Stimulated activated CD4-positive, alpha-beta T cell treated with anti-CD3 and anti-CD28 coated beads, Interleukin-12 subunit alpha, Interleukin-12 subunit beta, amount 100 ng/mL, for 4 hours (primary cell): ENCODE measurements at places on chromosomes 12 and 14.

- no peak for DNase-seq
Observed at GRCh38 chr12:101876322-101876860, 989 bp upstream of the DRAM1 start.

DNA sequence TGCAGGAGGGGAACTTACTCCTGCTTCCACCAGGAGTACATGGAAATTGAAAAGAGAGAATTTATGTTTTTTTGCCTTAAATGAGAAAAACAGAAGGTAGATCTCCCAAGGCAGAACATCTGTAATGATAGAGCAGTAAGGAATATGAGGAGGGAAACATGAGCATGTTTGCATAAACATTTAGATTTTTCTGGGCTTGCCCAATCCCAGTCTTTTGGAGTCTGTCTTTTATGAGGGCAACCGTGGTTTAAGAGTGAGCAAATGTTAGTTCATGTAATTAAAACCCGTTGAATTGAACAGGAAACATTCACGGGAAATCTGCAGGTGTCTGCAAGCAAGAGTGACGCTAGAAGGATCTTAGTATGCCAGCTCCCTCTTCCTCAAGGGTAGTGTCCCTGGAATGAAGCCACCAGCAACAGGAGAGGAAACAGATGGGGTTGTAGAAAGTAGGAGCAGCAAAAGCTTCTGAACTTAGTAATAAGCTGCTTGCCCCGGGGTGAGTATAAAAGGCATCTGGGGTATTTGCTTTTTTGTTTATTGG lies 79.3 kb downstream of the ARF6 start:
- no peak for DNase-seq

GRCh38 chr12:58143498-58143995 lies 202.2 kb downstream of the ATP23 start:
- DNase-seq = no peak

- no peak for DNase-seq
Observed at GRCh38 chr12:107612508-107612907, 73.1 kb upstream of the PWP1 start.

DNA sequence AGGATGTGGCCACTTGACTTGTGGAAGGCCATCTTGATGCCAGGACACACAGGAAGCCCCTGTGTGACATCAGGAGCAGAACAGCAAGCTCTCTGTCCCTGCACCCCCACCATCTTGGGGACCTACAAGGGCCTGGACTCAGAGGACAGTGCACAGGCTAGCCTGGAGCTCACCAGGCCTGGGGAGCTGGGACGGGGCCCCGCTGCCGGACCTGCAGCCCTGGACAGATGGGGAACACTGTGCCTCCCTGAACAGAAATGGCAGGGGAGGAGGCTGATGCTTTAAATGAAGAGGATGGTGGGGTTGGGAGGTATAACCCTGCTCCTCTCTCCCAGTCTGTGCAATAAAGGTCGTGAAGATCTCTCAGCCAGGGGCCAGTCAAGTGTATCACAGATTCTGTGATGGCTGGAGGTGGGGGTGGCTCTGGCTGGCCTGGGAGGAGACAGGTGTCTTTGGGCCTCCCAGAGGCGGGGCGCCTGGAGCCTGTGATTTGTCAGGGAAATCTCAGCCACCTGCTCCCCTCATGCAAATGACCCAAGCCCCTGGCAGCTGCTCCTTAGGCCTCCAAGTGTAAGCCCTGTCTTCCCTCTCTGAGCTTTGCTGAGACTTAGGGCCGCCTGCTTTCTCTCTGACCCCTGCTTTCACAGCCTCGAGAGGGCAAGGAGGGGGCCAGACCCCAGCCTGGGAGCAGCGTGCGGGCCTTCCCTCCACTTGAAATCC lies 1.1 kb upstream of the GNB3 start:
- DNase-seq = no peak

DNA sequence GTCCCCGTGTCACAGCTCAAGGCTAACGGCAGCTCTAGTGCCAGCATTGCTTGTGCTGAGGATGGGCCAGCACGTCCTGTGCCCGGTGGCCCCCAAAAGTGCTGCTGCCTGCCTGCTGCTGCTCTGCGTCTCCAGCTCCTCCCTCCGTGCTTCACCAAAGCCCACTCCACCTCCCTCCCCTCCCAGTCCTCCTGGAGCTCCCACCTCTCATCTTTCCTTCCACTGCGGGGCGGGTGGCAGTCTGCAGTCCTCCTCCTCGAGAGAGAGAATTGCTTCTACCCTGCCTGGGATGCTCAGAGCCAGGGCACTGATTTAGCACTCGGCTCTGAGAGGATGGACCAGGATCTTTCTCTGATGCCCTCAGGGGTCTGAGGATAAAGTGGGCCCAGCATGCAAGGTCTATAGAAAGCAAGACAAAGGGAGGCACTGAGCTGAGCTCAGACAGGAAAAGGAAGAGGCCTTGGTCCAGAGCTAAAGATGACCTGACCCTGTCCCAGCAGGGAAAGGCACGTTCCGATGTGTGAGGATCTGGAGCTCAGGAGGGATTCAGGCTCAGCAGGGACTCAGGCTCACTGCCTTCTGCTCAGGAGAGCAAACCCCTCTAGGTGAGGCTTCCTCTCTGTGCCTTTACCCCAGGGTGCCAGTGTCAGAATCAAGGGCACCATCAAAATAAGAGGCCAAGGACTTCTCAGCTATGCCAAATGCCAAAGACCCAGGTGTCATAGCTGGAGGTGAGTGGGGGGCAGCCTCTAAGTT lies 113.1 kb upstream of the FKBP4 start:
- no peak for DNase-seq

DNA sequence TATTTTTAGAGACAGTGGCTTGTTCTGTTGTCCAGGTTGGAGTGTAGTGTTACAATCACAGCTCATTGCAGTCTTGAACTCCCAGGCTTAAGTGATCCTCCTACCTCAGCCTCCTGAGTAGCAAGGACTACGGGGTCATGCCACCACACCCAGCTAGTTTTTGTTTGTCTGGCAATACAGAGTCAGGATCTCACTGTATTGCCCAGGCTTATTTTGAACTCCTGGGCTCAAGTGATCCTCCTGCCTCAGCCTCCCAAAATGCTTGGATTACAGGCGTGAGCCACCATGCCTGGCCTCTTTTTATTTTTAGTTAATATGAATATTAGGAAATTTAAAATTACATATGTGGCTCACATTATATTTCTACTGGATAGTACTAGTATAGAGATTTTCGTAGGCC lies 28.9 kb downstream of the PPTC7 start:
- no peak for DNase-seq

- DNase-seq = no peak
Observed at GRCh38 chr12:85188619-85189018, 91.4 kb upstream of the ALX1 start.

DNA sequence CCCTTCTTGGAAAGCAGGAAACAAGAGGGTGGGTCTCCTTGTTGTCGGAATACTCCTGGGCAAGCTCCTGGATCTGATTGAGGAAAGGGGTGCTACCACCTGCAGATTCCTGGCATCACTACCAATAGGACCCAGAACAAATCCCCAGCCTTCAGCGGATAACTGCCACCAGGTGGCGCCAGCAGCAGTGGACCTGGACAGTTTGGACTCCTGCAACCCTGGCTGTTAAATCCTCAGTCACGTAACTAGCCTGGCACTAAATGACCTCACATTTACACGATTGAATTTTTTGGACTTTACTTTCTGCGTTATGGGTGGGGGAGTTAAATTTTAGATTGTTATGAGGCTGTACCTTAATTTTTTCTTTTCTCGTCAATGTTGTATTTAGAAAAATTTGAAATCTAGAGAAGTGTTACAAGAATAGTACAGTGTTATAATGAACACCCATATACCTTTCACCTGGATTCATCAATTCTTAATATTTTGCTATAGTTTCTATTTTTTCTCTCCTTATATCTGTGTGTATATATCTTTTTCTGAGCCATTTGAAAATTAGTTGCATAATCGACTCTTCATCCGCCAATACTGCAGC lies 95.6 kb downstream of the GAS2L3 start:
- DNase-seq = peak; percentile 41

DNA sequence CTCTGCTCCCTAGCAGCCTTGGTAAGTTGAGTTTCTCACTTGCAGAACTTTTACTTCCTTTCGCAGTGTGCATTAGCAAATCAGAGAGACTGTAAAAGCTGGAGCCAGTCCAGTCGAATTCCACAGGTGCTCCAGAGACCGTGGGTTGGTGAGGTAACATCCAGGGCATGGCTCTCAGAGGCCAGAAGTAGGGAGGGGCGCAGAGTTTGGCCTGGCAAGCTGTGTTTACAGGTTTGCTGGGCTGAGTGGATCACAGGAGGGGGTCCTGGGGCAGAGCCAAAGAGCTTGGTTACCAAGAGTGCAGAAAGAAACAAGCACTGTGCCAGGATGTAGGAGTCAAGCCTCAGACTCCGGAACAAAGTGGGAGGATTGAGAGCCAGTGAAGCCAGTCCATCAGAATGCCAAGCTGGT lies 10.2 kb upstream of the BHLHE41 start:
- DNase-seq = no peak

GRCh38 chr12:80941916-80942315 lies 4.2 kb upstream of the LIN7A start:
- no peak for DNase-seq

GRCh38 chr12:1992732-1993131 lies 11.5 kb downstream of the DCP1B start:
- DNase-seq = no peak

DNA sequence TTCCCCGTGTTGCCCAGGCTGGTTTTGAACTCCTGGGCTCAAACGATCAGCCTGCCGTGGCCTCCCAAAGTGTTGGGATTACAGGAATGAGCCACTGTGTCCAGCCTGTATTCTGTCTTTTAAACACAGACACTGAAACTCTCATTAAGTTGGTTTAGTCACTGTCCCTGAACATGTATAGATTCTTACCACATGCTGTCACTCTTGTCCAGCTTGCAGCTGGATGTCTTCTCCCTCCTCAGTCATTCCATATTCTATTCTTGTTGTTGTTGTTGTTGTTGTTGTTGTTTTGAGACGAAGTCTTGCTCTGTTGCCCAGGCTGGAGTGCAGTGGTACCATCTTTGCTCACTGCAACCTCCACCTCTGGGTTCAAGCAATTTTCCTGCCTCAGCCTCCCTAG lies 12.3 kb upstream of the ATP5MC2 start:
- DNase-seq = no peak

DNA sequence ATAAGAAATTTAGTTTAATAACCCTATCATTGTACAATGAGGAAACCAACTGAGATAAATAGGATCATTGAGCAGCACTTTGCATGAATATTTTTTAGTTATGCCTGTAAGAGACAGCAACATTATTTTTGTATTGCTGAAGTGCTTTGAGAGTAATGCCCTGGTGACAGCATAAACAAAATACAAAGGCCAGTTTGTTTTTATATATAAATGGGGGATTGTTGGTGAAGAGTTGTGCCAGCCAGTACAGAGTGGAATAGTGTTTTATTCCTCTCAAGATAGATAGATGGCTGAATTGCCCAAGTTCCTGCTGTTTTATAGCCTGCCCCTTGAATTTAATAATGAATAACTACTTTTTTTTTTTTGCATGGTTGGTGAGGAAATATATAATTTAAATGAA lies 101.8 kb downstream of the CNTN1 start:
- no peak for DNase-seq

DNA sequence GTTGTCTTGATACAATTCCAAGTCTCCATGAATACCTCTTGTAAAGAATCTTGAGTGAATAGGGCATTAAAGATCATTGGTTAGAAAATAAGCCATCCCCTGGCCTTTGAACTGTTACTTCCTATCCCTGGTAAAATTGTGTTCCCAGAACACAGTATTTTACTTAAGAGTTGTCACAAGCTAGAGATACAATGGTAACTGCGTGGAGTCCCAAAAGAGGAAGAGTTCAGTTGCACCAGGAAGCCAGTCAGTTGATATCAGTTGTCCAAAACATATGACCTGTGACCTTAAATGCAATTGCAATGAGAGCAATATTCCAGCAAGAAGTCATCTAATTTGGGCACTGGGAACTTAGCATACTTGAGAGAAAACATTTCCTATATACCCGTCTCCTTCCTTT lies 117.3 kb downstream of the NEDD1 start:
- DNase-seq = no peak

DNA sequence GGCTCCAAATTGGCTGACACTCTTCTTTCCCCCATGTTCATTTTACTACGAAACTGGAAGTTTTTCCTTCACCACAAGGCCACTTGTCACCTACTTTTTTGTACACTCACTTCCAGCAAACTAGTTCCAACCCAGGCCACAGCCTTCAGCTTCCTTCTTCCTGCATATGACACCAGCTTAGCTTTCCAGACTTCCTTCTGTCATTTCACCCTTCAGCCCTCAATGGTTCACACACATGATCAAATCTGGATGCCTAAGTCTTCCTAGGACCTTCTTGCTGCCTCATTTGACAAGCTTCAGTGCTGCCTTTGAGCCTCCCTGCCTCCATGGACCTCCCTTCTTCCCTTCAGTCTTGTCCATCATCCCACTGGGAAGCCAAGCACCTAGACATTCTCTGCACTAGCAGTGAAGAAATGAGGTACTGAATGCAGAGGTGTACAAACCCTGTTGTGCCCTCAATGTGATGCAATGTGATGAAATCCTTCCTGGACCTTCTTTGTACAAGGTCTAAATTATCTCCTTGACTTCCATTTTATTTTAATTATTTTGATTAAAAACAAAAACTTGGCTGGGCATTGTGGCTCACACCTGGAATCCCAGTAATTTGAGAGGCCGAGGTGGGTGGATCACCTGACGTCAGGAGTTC lies 4.3 kb upstream of the REC8 start:
- no peak for DNase-seq

DNA sequence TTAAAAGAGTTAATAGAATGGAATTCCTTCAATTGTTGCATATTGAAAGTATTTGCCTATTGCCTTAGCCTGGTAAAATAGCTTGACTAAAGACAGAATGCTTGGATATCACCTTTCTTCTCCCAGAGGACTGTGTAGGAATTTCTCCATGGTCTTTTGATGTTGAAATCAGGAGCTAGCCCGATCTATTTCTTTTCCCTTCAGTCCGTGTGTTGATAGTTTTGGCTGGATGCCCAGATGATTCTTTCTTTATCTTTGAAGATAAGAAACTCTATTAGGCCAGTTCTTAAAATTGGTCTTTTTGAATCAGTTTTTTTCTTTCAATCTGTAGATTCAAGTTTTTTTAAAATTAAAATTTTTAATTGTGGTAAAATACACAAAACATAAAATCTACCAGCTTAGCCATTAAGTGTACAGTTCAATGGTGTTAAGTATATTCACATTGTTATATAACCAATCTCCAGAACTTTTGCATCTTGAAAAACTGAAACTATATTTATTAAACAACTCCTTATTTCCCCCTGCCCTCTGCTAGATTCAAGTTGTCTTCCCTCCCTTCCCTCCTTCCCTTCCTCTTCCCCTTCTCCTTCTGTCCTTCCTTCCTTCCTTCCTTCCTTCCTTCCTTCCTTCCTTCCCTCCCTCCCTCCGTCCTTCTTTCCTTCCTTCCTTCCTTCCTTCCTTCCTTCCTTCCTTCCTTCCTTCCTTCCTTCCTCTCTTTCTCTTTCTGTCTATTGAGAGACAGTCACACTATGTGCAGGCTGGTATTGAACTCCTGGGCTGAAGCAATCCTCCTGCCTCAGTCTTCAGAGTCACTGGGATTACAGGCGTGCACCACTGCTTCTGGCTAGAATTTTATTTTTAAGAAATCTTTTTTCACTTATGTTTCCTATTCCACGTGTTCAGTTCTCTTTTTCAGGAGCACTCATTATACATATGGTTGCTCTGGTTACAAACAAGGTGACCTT lies 10.1 kb downstream of the LACRT start:
- no peak for DNase-seq

- peak; percentile 9 for DNase-seq
Observed at GRCh38 chr12:119060847-119061796, 79.8 kb downstream of the SRRM4 start.

GRCh38 chr12:31370531-31371255 lies 44.7 kb upstream of the SINHCAF start:
- DNase-seq = no peak

GRCh38 chr12:89991807-89992590 lies 283.4 kb upstream of the ATP2B1 start:
- DNase-seq = no peak

- no peak for DNase-seq
Observed at GRCh38 chr12:54425702-54426101, 6.6 kb upstream of the ITGA5 start.
